Daoy (cell line): ENCODE measurements at places on chromosomes 16 and 17. TPM values are rescaled to one million over a fixed set of nuclear protein-coding genes. Genes with fewer than 3 reads are reported as not detected.

The ARSG gene
- 4.1 and 9.3 TPM in 2 replicates for total RNA-seq

- DNase-seq: peak; percentile 54
Measured at GRCh38 chr16:57998486-57998885, 2.0 kb downstream of the ZNF319 start.

The ZNF597 gene
- not detected in 2 replicates for total RNA-seq

DNA sequence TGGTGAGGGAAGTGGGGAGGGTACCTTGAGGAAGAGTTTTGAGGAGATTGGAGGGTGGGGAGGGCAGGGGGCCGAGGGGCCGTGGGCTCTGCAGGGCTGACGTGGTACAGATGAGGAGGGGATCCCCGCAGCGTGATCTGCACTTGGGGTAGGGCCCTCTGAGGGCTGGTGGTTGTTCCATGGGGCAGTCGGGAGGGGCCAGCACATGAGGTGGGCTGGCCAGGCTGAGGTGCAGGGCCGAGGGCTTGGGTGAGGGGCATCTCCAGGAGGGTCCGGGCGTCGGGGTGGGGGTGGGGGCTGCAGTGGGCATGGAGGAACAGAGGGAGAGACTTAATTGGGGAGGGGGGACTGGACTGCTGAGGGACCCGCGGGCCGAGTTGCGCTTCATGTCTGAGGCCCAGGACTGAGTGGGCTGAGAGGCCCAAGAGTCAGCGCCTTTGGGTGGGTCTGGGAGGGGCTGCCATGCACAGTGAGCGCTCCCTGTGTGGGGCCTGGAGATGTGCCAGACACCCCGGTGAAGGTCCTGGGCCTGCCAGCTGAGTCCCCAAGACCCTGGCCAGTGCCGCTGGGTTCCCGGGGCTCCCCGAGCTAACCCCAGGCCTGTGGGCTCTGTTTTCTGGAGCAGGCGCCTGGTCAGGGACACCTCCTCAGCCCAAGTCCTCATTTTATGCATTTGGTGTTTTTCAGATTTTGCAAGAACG, 13.3 kb downstream of the PRSS27 start:
- no peak for DNase-seq

The MNT gene
- total RNA-seq: 1.2 and 1.7 TPM in 2 replicates

- DNase-seq: no peak
Measured at GRCh38 chr16:84788920-84789391, 30.8 kb upstream of the CRISPLD2 start.

- DNase-seq: no peak
Measured at GRCh38 chr16:61323456-61323855, 712.8 kb downstream of the CDH8 start.

The HEATR9 gene
- total RNA-seq: not detected in 2 replicates

The CLUH gene
- 41.2 and 47.9 TPM in 2 replicates for total RNA-seq

DNA sequence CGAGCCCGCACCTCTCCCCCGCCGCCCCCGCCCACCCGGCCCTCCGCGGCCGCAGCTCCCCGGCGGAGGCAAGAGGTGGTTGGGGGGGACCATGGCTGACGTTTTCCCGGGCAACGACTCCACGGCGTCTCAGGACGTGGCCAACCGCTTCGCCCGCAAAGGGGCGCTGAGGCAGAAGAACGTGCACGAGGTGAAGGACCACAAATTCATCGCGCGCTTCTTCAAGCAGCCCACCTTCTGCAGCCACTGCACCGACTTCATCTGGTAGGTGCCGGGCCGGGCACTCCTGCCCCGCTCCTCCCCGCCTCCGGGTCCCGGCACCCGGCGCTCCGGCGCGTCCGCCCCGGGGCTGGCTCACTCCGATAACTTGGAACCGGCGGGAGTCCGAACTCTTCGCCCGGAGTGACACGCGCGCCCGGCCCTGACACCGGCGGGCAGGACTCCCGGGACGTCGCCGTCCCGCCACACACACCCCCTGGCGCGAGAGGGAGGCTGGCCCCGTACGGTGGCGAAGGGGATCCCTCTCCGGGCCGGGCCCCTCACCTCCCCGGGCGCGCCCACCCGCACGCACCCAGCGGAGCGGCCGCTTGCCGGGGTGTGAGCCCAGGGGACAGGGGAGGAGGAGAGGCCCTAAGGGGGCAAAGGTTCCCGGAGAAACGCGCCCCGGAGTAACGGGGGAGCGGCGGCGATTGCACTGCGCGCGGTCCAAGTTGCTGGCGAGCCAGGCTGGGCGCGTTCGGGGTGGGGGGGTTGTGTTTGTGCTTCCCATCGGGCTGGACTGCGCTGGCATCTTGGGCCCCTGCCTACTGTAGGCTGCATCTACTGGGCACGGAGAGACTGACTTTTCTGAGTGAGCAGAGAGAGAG, 581 bp downstream of the PRKCA start:
- peak; percentile 73 for DNase-seq

DNA sequence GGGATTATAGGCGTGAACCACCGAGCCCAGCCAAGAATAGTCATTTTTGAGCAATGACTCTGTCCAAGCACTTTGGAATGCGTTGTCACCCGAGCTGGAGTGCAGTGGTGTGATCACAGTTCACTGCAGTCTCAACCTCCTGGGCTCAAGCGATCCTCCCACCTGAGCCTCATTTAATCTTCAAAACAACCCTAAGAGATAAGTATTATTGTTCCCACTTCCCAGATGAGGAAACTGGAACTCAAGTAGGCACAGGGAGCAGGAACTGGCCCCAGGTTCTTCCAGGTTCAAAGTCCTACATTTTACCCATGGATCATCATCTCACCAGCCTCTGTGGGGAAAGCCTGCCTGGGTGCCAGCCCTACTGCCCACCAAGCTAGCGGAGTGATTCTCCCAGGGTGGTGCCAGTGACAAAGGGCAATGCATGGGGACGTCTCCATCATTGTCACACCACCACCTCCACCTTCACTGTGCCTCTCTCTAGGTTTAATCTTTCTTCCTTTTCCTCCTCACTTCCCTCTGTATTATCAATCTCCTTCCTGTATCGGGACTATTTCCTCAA, 11.3 kb upstream of the RNF157 start:
- DNase-seq: no peak

DNA sequence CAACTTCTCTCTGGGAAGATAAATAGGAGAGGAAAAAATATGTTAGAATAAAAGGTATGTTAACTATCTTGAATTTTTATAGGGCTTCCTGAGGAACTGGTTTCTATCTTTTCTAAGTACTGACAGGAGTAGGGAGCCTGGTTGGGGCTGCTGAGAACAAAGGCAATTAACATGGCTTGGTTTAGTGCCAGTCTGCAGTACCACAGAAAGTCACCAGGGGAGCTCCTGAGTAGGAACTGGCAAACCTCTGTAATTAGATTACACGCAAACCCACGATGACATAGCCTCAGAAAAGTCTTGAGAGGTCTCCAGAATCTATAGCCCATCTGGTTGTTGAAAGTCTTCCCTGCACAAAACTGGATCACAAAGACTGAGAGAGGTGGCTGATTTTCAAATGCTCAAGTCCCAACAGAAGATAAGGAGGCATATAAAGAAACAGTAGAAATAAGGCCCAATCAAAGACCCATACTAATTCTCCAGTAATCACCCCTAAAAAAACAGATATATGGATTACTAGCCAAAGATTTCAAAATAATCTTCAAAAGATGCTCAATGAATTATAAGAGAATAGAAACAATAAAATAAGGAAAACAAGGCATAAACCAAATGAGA, 11.7 kb upstream of the CNTNAP4 start:
- peak; percentile 35 for DNase-seq

The HOXB3 gene
- total RNA-seq: 1.3 and 3.1 TPM in 2 replicates

The AGRP gene
- not detected in 2 replicates for total RNA-seq

DNA sequence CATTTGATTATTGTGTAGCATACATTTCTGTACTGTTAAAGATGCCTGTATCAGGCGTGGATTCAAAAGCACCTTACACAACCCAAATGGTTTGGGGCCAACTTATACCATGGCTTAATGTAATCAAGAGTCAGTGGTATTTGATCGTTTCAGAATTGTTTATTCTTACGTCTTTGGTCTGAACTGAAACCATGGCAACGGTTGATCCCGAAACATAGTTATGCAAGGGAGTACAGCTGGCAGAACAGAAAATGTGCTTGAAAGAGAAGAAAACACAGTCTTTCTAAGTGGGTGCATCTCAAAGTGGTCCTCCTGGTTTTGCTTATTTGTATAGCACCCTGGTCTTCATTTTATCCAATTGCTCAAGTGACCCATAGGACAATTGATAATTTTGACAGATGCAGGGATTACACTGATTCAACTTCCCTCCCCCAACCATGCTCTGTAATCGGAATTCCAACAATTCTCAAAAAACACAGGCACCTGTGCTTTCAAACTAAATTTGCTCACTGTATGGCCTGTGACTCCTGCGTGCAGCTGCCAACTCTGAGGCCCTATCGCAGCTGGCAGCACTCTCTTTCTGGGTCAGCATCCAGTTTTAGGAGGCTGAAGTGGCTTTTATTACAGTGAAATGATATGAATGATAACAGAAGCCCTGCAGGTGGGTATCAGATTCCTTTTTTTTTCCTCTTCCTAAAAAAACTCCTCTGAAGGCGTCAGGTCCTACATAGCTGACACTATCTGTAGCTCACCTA, 77.0 kb upstream of the AXIN2 start:
- no peak for DNase-seq

GRCh38 chr16:82625066-82625968, 1.5 kb upstream of the CDH13 start:
- DNase-seq: no peak

DNA sequence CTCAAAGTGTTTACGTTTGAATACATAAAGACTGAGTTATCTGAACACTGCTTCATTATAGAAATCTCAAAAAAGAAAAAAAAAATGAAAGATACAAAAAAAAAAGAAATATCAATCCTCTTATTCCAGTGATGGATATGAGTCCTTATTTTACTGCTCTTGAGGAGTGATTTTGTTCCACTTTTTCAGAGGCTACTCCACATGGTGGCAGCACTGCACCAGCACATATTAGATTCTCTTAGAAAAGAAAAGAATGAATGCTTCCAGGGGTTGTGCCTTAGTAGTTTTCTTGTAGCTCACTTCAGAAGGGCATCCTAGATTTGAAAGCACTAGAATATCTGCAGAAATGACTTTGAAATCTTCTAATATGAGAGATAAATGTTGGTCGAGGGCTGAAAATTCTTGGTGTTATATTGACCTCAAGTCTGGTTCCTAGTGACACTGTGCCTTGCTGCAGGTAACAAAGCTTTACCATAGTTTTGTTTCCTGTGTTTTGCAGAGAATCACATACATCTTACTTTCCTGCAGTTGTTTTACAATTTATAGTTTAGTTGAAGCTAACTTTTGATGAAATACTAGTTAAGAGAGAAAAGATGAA, 25.9 kb downstream of the AP2B1 start:
- DNase-seq: peak; percentile 39

DNA sequence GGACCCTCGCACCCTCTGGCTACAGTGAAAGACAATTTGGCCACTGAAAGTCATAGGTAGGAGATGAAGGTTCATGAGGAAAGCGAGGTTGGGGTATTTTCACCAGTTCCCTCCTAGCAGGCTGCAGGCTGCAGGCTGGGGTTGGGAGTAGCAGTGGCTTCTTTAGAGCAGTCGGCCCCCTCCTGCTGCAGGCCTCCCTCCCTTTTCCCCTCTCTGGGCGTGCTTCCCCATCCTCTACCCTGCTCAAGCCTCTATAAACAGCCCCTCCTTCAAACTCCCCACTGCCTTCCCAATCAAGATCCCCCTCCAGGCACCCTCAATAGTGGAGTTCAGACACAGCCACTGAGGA, 41.8 kb downstream of the GAS7 start:
- no peak for DNase-seq

- DNase-seq: peak; percentile 57
Measured at GRCh38 chr17:17822189-17822588, 14.6 kb downstream of the SREBF1 start.

The SLFN12 gene
- total RNA-seq: 21.4 and 24.3 TPM in 2 replicates

The TUBB3 gene
- 135 and 149 TPM in 2 replicates for total RNA-seq

GRCh38 chr16:11386791-11387546, 41.7 kb downstream of the RMI2 start:
- DNase-seq: peak; percentile 36

DNA sequence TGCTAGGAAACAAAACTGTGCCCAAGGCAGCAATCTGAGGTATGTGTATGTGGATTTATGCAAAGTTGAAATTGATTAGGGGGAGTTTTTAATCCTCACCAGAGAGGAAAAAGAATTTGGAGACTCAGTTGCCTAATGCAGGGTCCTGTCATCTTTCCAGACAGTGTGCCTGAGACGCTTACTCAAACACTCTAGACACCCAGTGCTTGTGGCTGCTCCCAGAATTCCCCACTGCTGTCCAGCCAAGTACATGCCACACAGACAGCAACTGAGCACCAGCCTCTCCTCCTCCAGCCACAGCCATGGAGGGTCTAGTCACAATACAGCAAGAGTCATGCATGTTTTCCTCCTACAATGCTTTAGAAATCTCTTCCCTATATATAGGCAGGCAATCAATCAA, 118.1 kb downstream of the HIC1 start:
- DNase-seq: no peak

DNA sequence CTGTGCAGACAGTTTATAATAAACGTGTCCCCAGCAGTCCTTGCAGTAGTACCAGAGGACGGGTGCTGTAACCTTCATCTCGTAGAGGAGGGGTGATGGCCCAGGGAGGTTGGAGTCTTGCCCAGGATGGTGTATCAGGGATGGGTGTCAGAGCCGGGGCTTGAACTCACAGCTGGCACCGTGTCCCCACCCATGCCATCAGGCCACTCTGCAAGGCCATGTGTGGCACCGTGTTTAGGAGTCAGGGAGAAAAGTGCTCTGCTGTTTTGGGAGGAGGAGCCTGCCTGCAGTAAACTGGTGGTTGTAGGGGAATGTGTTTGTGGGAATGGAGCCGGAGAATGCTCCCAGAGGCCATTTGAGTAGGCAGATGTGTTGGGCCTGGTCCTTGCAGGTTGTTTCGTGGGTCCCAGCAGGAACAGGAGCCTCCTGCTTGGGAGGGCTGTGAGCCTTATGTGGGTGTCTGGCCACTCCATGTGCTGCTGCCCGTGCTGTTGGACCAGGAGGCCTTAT, 1.7 kb downstream of the ADORA2B start:
- peak; percentile 50 for DNase-seq

The KRT12 gene
- total RNA-seq: not detected in 2 replicates

DNA sequence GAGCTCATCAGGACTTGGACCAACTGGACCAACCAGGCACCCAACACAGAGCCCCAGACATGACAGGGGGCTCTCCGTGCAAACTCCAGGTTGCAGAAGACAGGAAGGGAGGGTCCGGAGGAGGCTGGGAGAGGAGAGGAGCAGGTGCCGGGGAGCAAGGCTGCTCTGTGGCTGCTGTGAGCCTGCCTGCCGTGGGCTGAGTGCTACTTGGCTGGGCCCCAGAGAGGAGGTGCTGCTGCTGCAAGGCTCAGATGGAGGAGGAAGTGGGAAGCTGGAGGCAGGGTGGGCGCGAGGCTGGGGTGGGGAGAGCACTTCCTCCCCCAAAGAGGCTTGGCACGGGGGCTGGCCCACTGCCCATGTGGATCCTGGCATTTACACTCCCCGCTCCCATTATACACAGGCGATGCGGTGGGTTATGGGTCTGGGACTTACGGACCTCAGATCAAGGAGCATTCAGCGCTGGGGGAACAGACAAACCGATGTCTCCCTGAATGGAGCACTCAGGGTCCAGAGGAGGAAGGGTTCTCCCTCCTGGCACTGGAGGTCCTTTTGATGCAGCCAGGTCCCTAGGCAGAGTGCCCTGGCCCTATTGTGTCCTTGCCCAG, 15.9 kb downstream of the EPOP start:
- no peak for DNase-seq

The SLC35G6 gene
- total RNA-seq: 0.06 TPM in 1 of 2 replicates, not detected in the other
